AG10803 (cell line): ENCODE measurements at places on chromosomes 4 and X.
A peak's percentile ranks its signal among the peaks of the same experiment; 100 is the strongest.

DNA sequence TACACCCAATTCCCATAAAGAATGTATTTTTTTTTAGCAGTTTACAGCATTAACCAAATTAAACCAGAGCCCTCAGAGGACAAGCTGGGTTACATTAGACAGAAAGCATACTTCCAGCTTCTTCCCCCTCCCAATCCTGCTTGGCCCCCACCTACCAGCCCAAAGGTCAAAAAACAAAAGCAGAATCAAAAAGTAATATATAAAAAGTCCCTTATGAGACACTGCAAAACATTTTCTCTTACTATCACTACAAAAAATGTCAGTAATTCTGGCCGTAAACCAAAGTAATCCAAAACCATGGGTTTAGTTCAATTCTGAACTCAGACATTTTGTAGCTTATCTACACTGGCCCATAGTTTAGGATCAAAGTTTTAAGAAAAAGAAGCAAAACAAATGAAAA, 38.0 kb downstream of the APBB2 start:
- DNase-seq = peak; percentile 71

- no peak for DNase-seq
Measured at GRCh38 chrX:28979877-28980276, 392.6 kb downstream of the IL1RAPL1 start.

GRCh38 chr4:168604496-168605373, 107.9 kb downstream of the PALLD start:
- DNase-seq = peak; percentile 94

- no peak for DNase-seq
Measured at GRCh38 chr4:156146571-156146970, 192.9 kb upstream of the CTSO start.

GRCh38 chr4:93802045-93802444, 26.5 kb upstream of the ATOH1 start:
- no peak for DNase-seq

GRCh38 chr4:10747186-10747585, 62.6 kb upstream of the CLNK start:
- DNase-seq = no peak

- DNase-seq = no peak
Measured at GRCh38 chrX:117898226-117898625, 218.4 kb downstream of the KLHL13 start.

DNA sequence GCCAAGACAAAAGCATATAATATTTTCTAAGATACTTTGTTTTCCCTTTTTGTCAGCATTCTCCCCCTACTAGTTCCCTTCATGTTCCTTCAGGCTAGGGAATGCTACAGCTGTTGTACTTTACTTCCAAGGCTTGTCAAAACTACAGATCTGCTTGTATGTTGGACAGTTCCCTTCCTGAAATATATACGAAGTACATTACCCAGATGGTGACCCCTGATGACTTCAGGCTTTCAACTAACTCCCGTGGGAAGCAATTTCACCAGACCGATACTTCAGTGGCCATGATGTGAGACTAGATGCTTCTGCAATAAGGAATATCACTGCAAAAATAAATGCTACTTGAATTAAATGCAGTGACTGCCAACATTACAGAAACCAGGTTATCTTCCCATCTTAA, 332.8 kb downstream of the SH2D1A start:
- DNase-seq = no peak

- no peak for DNase-seq
Measured at GRCh38 chrX:118474586-118474985, 21.0 kb upstream of the DOCK11 start.

GRCh38 chr4:5928274-5928673, 35.4 kb upstream of the CRMP1 start:
- no peak for DNase-seq
